ENCODE measurements at places on chromosomes 7 and 10. TPM values are rescaled to one million over a fixed set of nuclear protein-coding genes. Genes with fewer than 3 reads are reported as not detected.

- no peaks in the 10 kb centered on the region for H3K36me3 ChIP-seq
- DNase-seq, result no peak
- no peak overlapping the region for H3K27ac ChIP-seq
- H3K27me3 ChIP-seq, result no peaks in the 10 kb centered on the region
- no peaks in the 10 kb centered on the region for H3K4me1 ChIP-seq
Measured at GRCh38 chr10:89122433-89123051, 84.6 kb downstream of the CH25H start.

DNA sequence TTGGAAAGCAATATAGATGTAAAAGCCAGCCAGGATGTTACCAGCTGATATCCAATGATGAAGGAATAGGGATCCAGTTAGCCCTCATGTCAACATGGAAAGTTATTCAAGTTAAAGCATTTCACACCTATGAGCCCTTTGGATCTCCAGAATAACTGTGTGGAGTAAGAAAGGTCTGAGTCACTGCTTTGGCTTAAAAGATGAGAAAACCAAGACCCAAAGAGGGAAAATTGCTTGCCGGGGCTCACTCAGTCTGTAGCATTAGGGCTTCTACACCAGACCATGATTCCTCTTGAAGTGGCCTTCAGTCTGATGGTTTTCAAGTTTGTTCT is 12.6 kb downstream of the LSM5 start:
- H3K27me3 ChIP-seq, result no peaks in the 10 kb centered on the region
- H3K4me3 ChIP-seq, result no peak overlapping the region
- no peaks in the 10 kb centered on the region for H3K4me1 ChIP-seq
- H3K27ac ChIP-seq, result no peak overlapping the region

DNA sequence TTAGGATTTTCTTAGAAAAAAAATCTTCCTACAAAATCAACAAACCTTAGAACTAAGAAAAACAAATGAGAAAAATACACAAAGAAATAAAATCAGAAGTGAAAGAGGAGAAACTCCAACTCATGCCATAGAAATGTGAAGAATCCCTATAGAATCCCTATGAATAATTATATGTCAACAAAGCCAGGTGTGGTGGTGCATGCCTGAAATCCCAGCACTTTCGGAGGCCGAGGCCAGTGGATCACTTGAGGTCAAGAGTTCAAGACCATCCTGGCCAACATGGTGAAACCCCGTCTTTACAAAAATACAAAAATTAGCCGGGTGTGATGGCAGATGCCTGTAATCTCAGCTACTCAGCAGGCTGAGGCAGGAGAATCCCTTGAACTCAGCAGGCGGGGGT is 27.1 kb downstream of the ACSM6 start:
- H3K27me3 ChIP-seq, result no peaks in the 10 kb centered on the region
- H3K4me3 ChIP-seq, result no peak overlapping the region
- peaks cover 2% of the 10 kb centered on the region for H3K36me3 ChIP-seq

- H3K27me3 ChIP-seq, result no peaks in the 10 kb centered on the region
- DNase-seq, result no peak
- H3K4me3 ChIP-seq, result no peak overlapping the region
- peaks cover 14% of the 10 kb centered on the region for H3K4me1 ChIP-seq
- no peaks in the 10 kb centered on the region for H3K36me3 ChIP-seq
- H3K27ac ChIP-seq, result no peak overlapping the region
Measured at GRCh38 chr10:60382946-60383681, 6.6 kb downstream of the ANK3 start.

- H3K27me3 ChIP-seq, result peaks cover 54% of the 10 kb centered on the region
- H3K36me3 ChIP-seq, result no peaks in the 10 kb centered on the region
- no peak overlapping the region for H3K4me3 ChIP-seq
- H3K4me1 ChIP-seq, result peaks cover 14% of the 10 kb centered on the region
- H3K27ac ChIP-seq, result no peak overlapping the region
Measured at GRCh38 chr10:69567920-69568319, 5.3 kb downstream of the NEUROG3 start.

- H3K4me1 ChIP-seq, result no peaks in the 10 kb centered on the region
- no peaks in the 10 kb centered on the region for H3K27me3 ChIP-seq
- no peak overlapping the region for H3K27ac ChIP-seq
- H3K36me3 ChIP-seq, result no peaks in the 10 kb centered on the region
- no peak overlapping the region for H3K4me3 ChIP-seq
- no peak for DNase-seq
Measured at GRCh38 chr10:110434489-110435096, 63.1 kb upstream of the DUSP5 start.

- DNase-seq, result peak; percentile 53
- H3K4me1 ChIP-seq, result peaks cover 14% of the 10 kb centered on the region
- H3K27ac ChIP-seq, result peak overlapping the region; percentile 9
- H3K4me3 ChIP-seq, result no peak overlapping the region
- H3K27me3 ChIP-seq, result no peaks in the 10 kb centered on the region
Measured at GRCh38 chr10:103645141-103646054, 151.9 kb downstream of the NEURL1 start.

DNA sequence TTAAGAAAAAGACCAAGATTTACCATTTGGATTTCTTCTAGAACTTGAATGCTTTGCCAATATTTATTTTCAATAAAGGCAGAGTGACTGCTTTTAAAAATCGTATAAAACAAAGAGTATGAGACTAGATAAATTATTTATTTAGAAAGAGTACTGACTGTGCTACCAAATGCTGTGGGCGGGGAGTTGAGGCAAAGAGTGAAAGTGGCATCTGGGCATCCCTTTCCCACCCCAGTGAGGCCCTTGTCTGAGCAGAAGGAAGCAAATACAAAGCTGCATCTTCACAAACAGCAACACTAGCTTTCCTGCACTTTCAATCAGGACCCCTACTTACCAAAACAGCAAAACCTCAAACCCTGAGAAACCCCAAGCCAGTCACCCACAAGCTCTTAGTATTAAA is 34.9 kb downstream of the ITGB1 start:
- no peak for DNase-seq
- H3K36me3 ChIP-seq, result peaks cover 98% of the 10 kb centered on the region
- H3K27me3 ChIP-seq, result no peaks in the 10 kb centered on the region

- H3K27me3 ChIP-seq, result no peaks in the 10 kb centered on the region
- H3K36me3 ChIP-seq, result peaks cover 25% of the 10 kb centered on the region
- H3K4me3 ChIP-seq, result no peak overlapping the region
- H3K4me1 ChIP-seq, result no peaks in the 10 kb centered on the region
Measured at GRCh38 chr7:112292162-112292561, 85.7 kb downstream of the ZNF277 start.

DNA sequence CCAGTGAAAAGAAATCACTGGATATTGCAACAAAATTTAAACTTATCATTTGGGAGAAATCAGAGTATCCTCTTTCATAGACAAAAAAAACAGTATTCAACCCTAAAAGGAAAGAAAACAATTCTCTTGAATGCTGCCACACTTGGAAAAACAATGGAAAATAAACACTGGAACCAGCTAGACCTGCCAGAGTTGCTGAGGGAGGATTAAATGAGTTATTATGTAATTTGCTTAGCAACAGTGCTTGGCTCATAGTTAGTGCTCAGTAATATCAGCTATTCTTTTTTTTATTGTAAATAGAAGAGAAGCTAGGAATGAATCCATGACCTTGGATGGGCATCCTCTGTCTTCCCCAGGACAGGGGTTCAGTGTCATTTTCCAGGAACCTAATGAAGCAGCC is 11.0 kb upstream of the ZNF273 start:
- H3K36me3 ChIP-seq, result no peaks in the 10 kb centered on the region
- H3K27me3 ChIP-seq, result peaks cover 29% of the 10 kb centered on the region
- peaks cover 19% of the 10 kb centered on the region for H3K4me1 ChIP-seq
- no peak overlapping the region for H3K27ac ChIP-seq

- H3K27ac ChIP-seq, result no peak overlapping the region
- peaks cover 54% of the 10 kb centered on the region for H3K36me3 ChIP-seq
- DNase-seq, result no peak
- H3K27me3 ChIP-seq, result no peaks in the 10 kb centered on the region
Measured at GRCh38 chr7:100818366-100818765, 9.0 kb downstream of the EPHB4 start.

GRCh38 chr10:43186150-43186549 is 47.9 kb downstream of the CSGALNACT2 start:
- H3K27me3 ChIP-seq, result no peaks in the 10 kb centered on the region
- no peaks in the 10 kb centered on the region for H3K4me1 ChIP-seq

DNA sequence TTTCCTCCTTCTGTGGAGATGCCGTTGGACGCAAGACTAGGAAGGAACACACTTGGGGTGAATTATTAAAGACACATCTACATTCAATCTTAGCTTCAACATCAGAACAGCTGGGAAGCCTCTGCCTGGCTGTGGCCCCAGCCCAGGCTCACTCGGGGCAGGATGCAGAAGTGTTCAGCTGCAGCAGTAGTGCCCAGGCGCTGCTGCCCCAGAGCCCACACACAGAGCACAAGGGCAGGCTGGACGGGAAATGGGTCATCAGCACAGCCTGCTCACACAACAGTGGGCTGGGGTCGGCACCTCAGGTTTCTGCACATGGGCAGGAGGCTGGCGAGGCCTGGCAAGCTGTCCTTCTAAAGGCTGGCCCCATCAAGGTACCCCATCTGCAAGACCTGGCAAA is 42.5 kb downstream of the NOD1 start:
- H3K4me3 ChIP-seq, result no peak overlapping the region
- no peaks in the 10 kb centered on the region for H3K27me3 ChIP-seq
- no peak for DNase-seq
- H3K36me3 ChIP-seq, result peaks cover 44% of the 10 kb centered on the region

DNA sequence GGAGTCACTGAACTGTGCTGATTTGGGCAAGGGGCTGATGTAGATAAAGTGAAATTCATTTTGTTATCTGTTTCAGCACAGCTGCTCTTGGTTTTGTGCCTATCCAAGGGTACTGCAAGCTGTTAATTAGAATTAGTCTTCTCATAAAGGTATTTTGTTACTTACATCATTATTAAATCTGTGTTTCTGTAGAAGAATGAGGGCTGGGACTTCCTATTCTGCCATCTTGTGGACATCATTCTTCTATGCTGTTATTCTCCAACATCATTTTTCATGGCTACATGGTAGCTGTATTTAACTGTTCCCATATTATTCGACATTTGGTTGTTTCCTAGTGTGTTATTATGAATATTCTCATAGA is 76.2 kb upstream of the CCDC71L start:
- H3K36me3 ChIP-seq, result no peaks in the 10 kb centered on the region
- H3K4me3 ChIP-seq, result no peak overlapping the region

DNA sequence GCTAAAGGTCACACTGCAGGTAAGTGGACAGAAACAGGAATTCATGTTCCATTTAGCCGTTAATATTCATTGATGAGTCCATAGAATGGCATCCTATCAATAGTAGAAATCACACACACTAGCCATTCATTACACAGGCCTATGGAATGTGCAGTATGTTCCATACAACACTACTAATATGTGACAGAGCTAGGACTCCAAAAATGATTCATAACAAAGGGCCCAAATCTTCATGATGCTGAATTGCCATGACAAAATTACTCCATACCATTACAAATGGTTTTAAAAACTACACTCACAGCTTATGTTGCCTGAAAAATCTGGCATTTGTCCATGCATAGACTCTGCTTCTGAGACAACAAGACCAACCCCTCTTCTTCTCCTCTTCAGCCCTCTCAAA is 549.1 kb downstream of the XPNPEP1 start:
- no peak overlapping the region for H3K4me3 ChIP-seq
- H3K4me1 ChIP-seq, result no peaks in the 10 kb centered on the region
- no peaks in the 10 kb centered on the region for H3K27me3 ChIP-seq
- H3K36me3 ChIP-seq, result no peaks in the 10 kb centered on the region

DNA sequence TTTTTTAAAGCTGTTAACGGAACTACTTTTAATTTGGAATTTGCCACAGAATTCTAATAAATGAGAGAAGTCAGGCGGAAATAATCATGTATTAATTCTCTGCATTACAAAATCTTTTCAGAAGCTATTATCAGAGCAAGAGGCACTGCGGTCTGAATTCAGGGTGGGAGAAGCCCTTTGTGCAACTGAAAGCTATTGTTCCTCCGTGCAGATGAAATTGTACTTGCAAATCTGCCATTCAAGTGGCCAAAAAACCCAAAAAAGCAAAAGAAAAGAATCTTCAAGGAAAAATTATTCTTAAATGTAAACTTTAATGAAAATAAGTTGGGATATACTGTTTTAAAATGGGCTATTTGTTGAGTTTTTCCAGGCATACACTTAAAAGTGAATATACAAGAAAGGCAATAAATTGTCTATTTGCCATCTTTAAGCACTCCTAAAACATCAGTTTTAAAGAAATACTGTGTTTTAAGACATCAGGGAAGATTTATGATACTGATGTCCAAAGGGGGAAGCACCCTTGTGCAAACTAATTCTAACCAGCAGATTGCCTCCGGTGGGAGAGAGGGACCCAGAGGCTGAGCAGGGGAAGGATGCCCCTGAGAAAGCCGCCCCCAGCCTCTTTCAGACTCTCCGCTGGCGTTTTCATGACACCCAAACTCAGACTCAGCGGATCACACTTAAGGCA is 351.2 kb downstream of the DNAJB6 start:
- no peak overlapping the region for H3K27ac ChIP-seq
- DNase-seq, result no peak
- no peak overlapping the region for H3K4me3 ChIP-seq
- peaks cover 72% of the 10 kb centered on the region for H3K4me1 ChIP-seq

DNA sequence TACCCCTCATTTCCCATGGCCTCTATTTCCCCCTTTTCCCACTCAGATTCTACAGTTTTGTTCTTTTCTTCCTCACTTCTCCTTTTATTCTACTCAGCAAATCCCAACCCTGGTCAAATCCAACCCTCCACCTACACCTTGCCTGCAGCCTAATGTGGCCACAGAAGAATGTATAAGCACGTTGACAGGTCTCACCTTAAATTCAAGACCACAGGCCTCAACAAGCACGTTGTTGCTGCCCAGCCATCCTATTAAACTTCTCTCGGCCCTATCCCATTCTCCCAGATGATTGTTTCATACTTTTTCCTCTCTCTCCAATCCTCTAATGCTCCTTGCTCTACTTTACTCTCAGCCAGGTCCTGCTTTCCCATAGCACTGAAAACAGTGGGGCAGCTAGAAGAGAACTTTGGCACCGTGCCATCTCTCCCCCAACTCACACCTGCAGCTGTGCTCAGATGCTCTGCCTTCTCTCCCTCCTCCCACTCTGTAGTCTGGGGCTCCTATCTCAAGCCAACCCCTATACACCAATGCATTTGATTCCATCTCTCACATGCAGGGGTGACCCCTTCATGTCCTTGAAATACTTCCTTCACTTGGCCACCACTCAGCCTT is 6.8 kb upstream of the EIF3A start:
- H3K4me1 ChIP-seq, result peaks cover 15% of the 10 kb centered on the region
- H3K27me3 ChIP-seq, result no peaks in the 10 kb centered on the region
- H3K36me3 ChIP-seq, result no peaks in the 10 kb centered on the region
- peak; percentile 26 for DNase-seq

DNA sequence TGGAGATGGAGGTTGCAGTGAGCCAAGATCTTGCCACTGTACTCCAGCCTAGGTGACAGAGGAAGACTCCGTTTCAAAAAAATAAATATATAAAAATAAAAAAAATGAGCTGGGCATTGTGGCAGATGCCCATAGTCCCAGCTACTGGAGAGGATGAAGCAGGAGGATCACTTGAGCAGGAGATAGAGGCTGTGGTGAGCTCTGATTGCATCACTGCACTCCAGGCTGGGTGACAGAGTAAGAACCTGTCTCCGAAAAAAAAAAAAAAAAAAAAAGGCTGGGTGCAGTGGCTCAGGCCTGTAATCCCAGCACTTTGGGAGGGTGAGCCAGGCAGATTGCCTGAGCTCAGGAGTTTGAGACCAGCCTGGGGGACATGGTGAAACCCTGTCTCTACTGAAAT is 11.8 kb downstream of the ZNF487 start:
- peaks cover 18% of the 10 kb centered on the region for H3K4me1 ChIP-seq
- H3K27me3 ChIP-seq, result no peaks in the 10 kb centered on the region
- no peaks in the 10 kb centered on the region for H3K36me3 ChIP-seq
- no peak for DNase-seq
- no peak overlapping the region for H3K27ac ChIP-seq

Gene PARD3
- total RNA-seq, result 23.9 TPM

Gene ABCB4
- not detected for total RNA-seq

Gene MYOF
- total RNA-seq, result 92.0 TPM

Gene DGKB
- not detected for total RNA-seq

Gene COX19
- total RNA-seq, result 26.6 TPM

Gene VWA2
- total RNA-seq, result 6.4 TPM

Data from stomach (tissue), 19 donors.